Stimulated activated CD4-positive, alpha-beta T cell treated with anti-CD3 and anti-CD28 coated beads, Interleukin-12 subunit alpha, Interleukin-12 subunit beta, amount 100 ng/mL, for 48 hours (primary cell): ENCODE measurements at places on chromosomes 6 and 20.

DNA sequence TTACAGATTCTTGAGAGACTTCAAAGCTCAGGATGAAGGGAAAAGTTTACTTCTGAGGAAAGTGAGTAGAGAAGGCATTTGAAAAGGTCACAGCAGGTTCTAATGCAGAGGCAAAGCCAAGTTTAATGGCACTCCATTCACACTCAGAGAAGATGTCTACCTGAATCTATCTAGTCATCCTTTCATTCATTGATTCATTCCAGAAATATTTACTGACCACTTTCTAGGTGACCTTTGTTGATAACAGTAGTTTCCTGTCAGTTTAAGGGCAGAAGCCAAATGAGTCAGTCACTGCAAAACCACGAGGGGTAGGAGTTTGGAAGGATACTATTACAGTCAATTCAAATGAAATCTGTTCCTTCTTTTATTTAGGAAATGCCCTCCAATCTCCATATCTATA, 30.8 kb downstream of the FBXO5 start:
- DNase-seq = no peak

GRCh38 chr20:1568163-1568490, 10.6 kb upstream of the SIRPD start:
- no peak for DNase-seq

DNA sequence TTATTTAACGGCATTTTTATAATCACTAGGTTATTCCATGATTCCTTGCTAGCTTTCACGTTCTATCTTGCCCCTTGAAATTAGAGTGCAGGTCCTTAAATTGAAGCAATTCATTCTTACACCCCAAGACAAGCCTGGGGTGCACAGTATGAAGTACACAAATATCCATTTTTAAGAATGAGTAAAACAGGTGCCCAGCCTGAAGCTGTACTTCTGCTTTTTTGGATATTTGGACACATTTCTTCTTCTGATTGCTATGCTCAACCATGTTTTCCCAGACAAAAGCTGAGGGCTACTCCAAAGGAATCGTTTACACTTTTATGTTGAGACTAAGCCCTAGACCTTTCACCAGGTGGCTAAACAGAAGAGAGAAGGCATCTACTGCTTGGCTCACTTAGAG, 7.9 kb upstream of the TAGAP start:
- no peak for DNase-seq

- DNase-seq = no peak
Observed at GRCh38 chr6:149917679-149918078, 5.2 kb downstream of the RAET1G start.

- DNase-seq = no peak
Observed at GRCh38 chr20:57332105-57333089, 2.8 kb downstream of the SPO11 start.

DNA sequence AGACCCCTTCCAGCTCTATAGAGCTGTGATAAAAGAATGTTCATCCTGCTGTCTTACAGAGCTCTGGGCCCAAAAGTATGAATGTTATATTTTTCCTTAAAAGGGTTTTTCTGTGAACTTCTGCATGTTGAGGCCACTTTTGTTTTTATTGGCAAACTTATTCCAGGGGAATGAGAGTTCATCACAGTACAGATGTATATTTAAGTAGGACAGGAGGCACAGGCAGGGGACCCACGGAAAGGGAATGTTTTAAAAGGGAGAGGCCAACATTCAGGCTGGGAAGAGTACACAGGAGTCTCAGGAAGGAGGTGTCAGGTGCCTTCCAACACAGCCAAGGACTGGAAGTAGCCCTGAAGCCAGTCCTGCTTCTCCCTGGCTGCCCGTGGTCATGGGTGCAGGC, 148.4 kb downstream of the EYA2 start:
- DNase-seq = no peak

- no peak for DNase-seq
Observed at GRCh38 chr6:107618672-107619071, 128.8 kb downstream of the SOBP start.

- peak; percentile 2 for DNase-seq
Observed at GRCh38 chr6:47780510-47781356, 1.1 kb upstream of the OPN5 start.

- DNase-seq = no peak
Observed at GRCh38 chr6:81326881-81327561, 425.5 kb downstream of the TENT5A start.

DNA sequence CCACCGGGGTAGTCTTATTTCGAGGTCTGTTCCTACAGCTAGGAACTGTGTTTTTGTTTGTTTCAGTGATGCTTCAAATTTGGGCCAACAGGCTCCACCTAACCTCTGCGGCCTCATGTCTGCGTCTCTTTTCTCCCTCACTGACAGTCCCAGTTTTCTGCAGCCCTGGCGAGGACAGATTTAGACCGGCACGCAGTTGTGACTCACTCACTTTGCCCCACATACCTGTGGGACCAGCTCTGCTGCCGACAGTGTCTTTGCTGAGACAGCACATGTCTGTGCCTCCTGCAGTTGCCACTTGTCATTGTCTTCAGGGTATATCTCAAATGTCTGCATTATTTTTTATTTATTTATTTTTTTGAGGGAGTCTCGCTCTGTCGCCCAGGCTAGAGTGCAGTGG, 29.2 kb downstream of the OSBPL2 start:
- no peak for DNase-seq
